ENCODE measurements at places on chromosomes 12 and 14. TPM values are rescaled to one million over a fixed set of nuclear protein-coding genes. Genes with fewer than 3 reads are reported as not detected.

GRCh38 chr12:106766393-106766826, 8.1 kb upstream of the RIC8B start:
- DNase-seq, result no peak

- DNase-seq, result no peak
Observed at GRCh38 chr14:39307815-39308214, 74.1 kb downstream of the MIA2 start.

- DNase-seq, result no peak
Observed at GRCh38 chr14:75366963-75367362, 60.9 kb upstream of the JDP2 start.

DNA sequence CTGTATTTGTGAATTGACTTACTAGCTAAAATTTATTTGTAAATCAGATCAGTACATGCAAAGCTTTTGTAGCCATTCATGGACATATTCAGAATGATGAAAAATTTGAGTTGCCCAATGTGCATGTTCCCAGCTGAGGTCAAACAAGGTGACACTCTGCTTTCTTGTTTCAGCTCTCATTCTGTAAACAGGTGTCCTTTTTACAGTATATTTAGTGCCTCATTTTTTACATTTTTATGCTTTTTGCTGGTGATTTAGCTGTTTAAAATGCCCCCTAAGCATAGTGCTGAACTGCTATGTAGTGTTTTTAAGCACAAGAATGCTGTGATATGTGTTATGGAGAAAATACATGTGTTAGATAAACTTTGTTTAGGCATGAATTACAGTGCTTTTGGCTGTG, 76.3 kb downstream of the MIA2 start:
- no peak for DNase-seq

GRCh38 chr14:64387232-64387781, 846 bp upstream of the MTHFD1 start:
- peak; percentile 10 for DNase-seq

- no peak for DNase-seq
Observed at GRCh38 chr14:72472845-72473244, 421.1 kb downstream of the DPF3 start.

- no peak for DNase-seq
Observed at GRCh38 chr14:64447876-64448670, 17.2 kb upstream of the AKAP5 start.

- no peak for DNase-seq
Observed at GRCh38 chr14:67483579-67484285, 4.8 kb downstream of the TMEM229B start.

DNA sequence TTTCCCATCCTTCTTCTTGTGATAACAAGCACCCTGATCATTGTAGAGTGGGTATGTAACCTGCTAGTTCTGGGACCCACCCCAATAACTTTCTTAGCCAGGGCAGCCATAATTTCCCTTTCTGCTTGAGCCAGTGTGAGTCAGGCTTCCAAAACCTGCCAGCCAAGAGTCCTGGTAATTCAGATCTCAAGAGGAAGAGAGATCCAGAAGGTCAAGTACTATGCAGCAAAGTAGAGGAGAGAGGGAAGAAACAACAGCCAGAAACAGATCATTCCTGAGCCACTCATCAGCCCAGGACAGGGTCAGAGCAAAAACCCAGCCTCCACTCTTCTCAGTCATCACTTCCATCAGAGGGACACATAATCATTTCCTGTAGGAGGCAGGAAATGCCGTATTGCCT, 182.0 kb downstream of the DICER1 start:
- DNase-seq, result no peak

DNA sequence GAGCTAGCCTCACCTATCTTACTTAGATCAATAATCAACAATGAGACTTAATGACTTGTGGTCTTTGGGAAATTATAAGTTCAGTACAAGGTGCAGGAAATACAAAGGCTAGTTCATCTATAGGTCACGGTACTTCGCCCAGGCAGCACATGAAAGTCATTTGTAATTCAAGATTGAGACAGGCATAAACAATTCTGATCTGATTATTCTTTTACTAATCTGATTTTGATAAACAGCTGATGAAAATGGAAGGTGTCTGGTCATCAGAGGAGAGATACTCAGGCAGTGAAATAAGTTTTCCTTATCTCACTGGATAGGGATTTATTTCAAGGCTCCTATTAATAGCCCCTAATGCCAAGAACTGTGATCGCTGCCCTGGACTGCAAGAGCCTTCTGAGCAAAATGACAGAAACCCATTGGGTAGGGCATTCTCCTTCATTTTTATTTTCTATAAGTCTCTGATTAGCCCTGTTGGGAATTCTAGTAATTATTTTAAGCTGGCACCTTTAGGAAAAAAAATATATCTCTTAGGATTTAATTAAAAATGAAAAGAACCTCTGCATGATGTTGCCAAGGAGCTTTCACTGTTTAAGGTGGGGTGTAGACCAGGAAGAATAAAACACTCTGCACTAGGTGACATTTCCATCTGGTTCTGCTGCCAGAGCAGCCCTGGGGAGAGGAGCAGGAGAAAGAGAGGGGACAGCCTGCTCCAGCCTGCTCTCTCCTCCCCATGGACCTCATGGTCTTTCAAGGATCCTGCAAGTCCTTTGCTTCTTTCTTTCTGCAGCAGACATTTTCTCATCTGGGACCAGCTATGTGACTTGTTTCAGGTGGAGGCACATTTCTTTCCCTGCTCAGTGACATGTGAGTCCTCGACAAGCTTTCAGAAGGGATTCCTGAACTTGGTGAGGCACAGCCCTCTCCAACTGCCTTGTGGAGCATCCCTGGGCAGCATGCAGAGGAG, 44.8 kb downstream of the SSPN start:
- DNase-seq, result no peak

Gene SINHCAF
- 132 TPM for total RNA-seq
